ENCODE measurements at places on chromosomes 12 and 14. TPM values are rescaled to one million over a fixed set of nuclear protein-coding genes. Genes with fewer than 3 reads are reported as not detected.

Gene GLIPR1L2
- total RNA-seq = 1.8 TPM

Gene PCNX1
- 29.5 TPM for total RNA-seq

Gene SMOC1
- 24.1 TPM for total RNA-seq

Gene GPR137C
- total RNA-seq = 0.56 TPM

Gene PROX2
- total RNA-seq = not detected

Gene C12orf54
- not detected for total RNA-seq

Gene ZDHHC22
- total RNA-seq = not detected

Gene HOXC11
- not detected for total RNA-seq

Gene CMKLR1
- total RNA-seq = 7.2 TPM

Gene BCL2L14
- total RNA-seq = not detected

Gene FGF6
- not detected for total RNA-seq

Gene BICDL1
- total RNA-seq = 1.2 TPM

Gene SERPINA3
- 241 TPM for total RNA-seq

Gene GRIN2B
- total RNA-seq = not detected

Gene KRT77
- not detected for total RNA-seq

Gene NGB
- not detected for total RNA-seq

Gene LUM
- 261 TPM for total RNA-seq

Gene AMHR2
- not detected for total RNA-seq

Gene CLEC2B
- total RNA-seq = 4.7 TPM

Gene SPX
- 6.1 TPM for total RNA-seq

Gene ITPR2
- total RNA-seq = 23.2 TPM

Gene TUBA1B
- 341 TPM for total RNA-seq

Gene RDH5
- 27.7 TPM for total RNA-seq

Gene PPM1H
- total RNA-seq = 3.7 TPM

Gene B4GALNT1
- total RNA-seq = 2.1 TPM

Gene PIWIL1
- total RNA-seq = not detected
